Sigmoid colon (tissue), 7 donors: ENCODE measurements at places on chromosomes 12 and 14. TPM values are rescaled to one million over a fixed set of nuclear protein-coding genes. Genes with fewer than 3 reads are reported as not detected.

GRCh38 chr12:25591144-25591543 lies 38.1 kb upstream of the LMNTD1 start:
- no peak overlapping the region for H3K27ac ChIP-seq
- no peak overlapping the region for H3K4me3 ChIP-seq
- no peak for DNase-seq

The SERPINA1 gene
- polyA plus RNA-seq = 134 TPM

The GLTP gene
- polyA plus RNA-seq = 83.5 TPM

GRCh38 chr12:3704512-3705353 lies 48.2 kb downstream of the CRACR2A start:
- no peak for DNase-seq
- H3K4me1 ChIP-seq = peaks cover 24% of the 10 kb centered on the region
- peak overlapping the region; percentile 85 for H3K27ac ChIP-seq
- H3K4me3 ChIP-seq = peak overlapping the region; percentile 9
- no peaks in the 10 kb centered on the region for H3K27me3 ChIP-seq

The COL2A1 gene
- polyA plus RNA-seq = 0.60 TPM

The RASAL1 gene
- 10.5 TPM for polyA plus RNA-seq

DNA sequence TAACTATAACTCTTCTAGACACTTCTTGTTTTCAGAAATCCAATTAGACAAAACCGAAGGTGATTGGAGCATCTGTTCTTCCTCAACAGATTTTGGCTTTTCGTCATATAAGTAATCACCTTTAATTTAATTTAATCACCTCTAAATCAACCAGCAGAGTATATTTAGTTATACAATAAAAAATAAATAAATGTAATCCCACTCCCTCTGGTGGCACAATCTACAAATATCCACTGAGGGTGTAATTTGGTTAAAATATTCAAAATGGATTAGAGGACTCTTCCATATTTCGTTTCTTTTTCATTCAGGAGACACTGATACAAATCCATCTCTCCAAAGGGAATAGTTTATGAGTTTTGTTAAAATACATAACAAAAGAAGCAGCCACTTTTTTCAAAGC lies 18.3 kb upstream of the SLC35F4 start:
- no peaks in the 10 kb centered on the region for H3K27me3 ChIP-seq
- no peak overlapping the region for H3K4me3 ChIP-seq
- H3K4me1 ChIP-seq = peaks cover 4% of the 10 kb centered on the region
- no peak for DNase-seq
- H3K27ac ChIP-seq = no peak overlapping the region

DNA sequence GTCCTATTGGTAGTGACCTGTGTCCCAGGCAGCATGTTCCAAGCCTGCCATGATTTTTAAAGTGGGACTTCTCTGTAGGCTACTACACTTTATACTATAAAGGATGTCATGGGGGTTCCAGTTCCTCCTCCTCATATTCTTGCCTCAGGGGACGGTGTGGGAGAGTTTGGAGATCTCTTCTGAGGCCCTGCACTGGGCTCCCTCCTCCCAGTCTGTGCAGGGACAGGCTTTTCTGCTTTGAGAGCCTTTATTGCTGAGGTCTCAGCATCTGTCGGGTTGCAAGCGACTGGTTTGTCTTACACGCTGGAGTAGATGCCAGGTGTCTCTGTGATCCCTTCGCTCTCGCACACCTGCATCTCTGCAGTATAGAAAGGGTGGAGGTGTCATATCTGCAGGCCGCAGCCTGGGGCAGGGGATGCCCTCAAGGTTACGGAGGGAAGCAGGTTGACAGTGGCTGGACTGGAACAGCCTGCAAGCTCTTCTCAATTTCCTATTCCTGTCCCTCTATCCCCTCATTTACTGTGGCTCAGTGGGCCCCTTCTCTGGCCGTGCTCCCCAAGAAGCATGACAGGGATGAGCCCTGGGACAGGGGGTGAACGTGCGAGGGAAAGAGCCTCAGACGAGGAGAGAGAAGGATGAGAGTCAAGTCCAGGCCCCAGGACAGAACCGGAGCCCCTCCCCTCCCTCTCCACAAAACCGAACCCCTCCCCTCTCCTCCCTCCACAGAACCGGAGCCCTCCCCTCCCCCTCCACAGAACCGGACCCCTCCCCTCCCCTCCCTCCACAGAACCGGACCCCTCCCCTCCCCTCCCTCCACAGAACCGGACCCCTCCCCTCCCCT lies 51.3 kb downstream of the SLC6A12 start:
- H3K36me3 ChIP-seq = no peaks in the 10 kb centered on the region
- H3K27me3 ChIP-seq = peaks cover 7% of the 10 kb centered on the region
- no peak for DNase-seq
- no peaks in the 10 kb centered on the region for H3K4me1 ChIP-seq

- H3K4me1 ChIP-seq = no peaks in the 10 kb centered on the region
- H3K27ac ChIP-seq = no peak overlapping the region
Observed at GRCh38 chr12:96044017-96044942, 8.9 kb upstream of the LTA4H start.

DNA sequence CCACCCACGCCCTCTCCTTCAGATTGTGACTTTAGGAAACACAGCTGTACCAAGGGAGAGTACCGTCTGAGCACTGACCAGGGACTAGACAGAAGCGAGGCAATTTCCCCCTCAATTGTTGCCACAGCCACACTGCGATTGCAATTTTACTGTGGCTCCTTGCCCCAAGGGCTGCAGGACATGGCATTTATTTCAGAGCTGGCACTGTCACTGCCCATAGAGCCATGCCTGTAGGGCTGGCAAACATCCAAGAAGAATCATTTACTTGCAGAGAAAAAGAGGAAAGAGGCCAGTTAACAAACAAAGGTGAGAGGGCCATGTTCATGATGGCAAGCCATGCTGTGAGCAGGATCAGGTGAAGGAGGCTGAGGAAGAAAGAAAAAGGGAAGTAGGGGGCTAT lies 129.6 kb downstream of the EMP1 start:
- no peaks in the 10 kb centered on the region for H3K27me3 ChIP-seq
- no peaks in the 10 kb centered on the region for H3K4me1 ChIP-seq
- no peaks in the 10 kb centered on the region for H3K36me3 ChIP-seq
- H3K27ac ChIP-seq = no peak overlapping the region

- no peaks in the 10 kb centered on the region for H3K27me3 ChIP-seq
- no peak overlapping the region for H3K4me3 ChIP-seq
- H3K4me1 ChIP-seq = no peaks in the 10 kb centered on the region
- peak overlapping the region; percentile 44 for H3K27ac ChIP-seq
- H3K36me3 ChIP-seq = peaks cover 46% of the 10 kb centered on the region
Observed at GRCh38 chr12:56143217-56143616, 9.2 kb upstream of the MYL6B start.

GRCh38 chr14:51147183-51147582 lies 52.3 kb upstream of the TRIM9 start:
- H3K36me3 ChIP-seq = no peaks in the 10 kb centered on the region
- H3K4me1 ChIP-seq = no peaks in the 10 kb centered on the region
- H3K27ac ChIP-seq = no peak overlapping the region
- no peak for DNase-seq

- no peak overlapping the region for H3K4me3 ChIP-seq
- no peak for DNase-seq
- no peaks in the 10 kb centered on the region for H3K27me3 ChIP-seq
- no peaks in the 10 kb centered on the region for H3K4me1 ChIP-seq
Observed at GRCh38 chr12:9731797-9732196, 1.1 kb downstream of the CLECL1 start.

The ATG101 gene
- polyA plus RNA-seq = 64.5 TPM

The LPAR5 gene
- polyA plus RNA-seq = 16.5 TPM

DNA sequence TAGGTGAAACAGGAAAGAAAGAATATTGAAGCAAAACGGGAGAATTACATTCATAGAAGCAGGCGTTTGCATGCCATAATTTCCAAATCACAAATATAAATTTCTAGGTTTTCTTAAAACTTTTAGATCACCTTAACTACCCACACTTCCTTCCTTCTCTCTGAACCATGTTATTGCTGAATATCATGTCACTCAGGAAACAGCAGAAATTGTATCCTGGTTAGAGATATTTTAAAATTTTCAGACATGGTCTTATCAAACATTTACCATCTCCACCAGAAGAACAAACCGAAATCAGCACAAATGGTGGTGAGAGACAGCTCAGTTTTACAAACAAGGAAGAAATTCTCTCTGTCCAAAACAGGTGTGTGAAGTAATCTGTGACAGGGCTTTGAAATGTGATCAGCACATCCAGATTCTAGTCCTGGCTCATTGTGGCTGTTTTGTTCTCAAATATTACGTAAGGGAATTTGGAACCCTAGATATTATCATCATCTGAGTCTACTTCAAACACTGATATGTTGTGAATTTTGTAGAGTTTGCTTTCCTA lies 16.3 kb downstream of the TESPA1 start:
- DNase-seq = no peak
- H3K27me3 ChIP-seq = no peaks in the 10 kb centered on the region
- no peaks in the 10 kb centered on the region for H3K36me3 ChIP-seq
- H3K4me1 ChIP-seq = no peaks in the 10 kb centered on the region

- no peak overlapping the region for H3K27ac ChIP-seq
- no peaks in the 10 kb centered on the region for H3K36me3 ChIP-seq
- H3K4me3 ChIP-seq = no peak overlapping the region
- DNase-seq = no peak
- H3K27me3 ChIP-seq = no peaks in the 10 kb centered on the region
- no peaks in the 10 kb centered on the region for H3K4me1 ChIP-seq
Observed at GRCh38 chr12:59181196-59181777, 261.0 kb upstream of the LRIG3 start.

GRCh38 chr14:70073924-70074566 lies 114.7 kb downstream of the SLC8A3 start:
- H3K4me3 ChIP-seq = no peak overlapping the region
- no peaks in the 10 kb centered on the region for H3K36me3 ChIP-seq
- H3K27me3 ChIP-seq = no peaks in the 10 kb centered on the region
- DNase-seq = no peak
- H3K27ac ChIP-seq = no peak overlapping the region

The CIT gene
- 1.2 TPM for polyA plus RNA-seq

The AKAP6 gene
- polyA plus RNA-seq = not detected

The SYT1 gene
- not detected for polyA plus RNA-seq

GRCh38 chr14:105577314-105577861 lies 51.0 kb downstream of the TMEM121 start:
- no peaks in the 10 kb centered on the region for H3K27me3 ChIP-seq
- no peak overlapping the region for H3K4me3 ChIP-seq
- DNase-seq = peak; percentile 38
- no peaks in the 10 kb centered on the region for H3K36me3 ChIP-seq

DNA sequence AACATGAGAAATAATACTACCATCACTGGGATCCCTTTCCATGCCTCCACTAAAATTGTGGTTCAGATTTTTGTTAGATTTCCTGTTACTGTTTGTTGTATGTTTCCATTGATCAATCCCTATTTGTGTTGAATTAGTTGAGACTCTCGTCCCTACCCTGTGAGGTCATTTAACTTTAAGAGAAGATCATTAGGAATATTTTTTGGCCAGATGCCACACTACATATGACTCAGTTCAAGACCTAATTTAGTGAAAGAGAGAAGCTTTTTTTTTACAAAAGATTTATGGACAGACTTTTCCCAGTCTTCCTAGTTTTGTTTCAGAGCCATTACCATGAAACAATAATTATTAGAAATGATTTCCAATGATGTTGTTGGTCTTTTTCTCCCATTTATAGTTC lies 35.5 kb downstream of the CPSF6 start:
- H3K27me3 ChIP-seq = no peaks in the 10 kb centered on the region
- peaks cover 6% of the 10 kb centered on the region for H3K4me1 ChIP-seq
- no peak for DNase-seq
- H3K36me3 ChIP-seq = no peaks in the 10 kb centered on the region

The SMCO2 gene
- polyA plus RNA-seq = not detected

- no peak overlapping the region for H3K4me3 ChIP-seq
- no peak for DNase-seq
- no peaks in the 10 kb centered on the region for H3K36me3 ChIP-seq
- H3K4me1 ChIP-seq = no peaks in the 10 kb centered on the region
- no peak overlapping the region for H3K27ac ChIP-seq
- no peaks in the 10 kb centered on the region for H3K27me3 ChIP-seq
Observed at GRCh38 chr12:105865886-105866285, 272.9 kb downstream of the NUAK1 start.

DNA sequence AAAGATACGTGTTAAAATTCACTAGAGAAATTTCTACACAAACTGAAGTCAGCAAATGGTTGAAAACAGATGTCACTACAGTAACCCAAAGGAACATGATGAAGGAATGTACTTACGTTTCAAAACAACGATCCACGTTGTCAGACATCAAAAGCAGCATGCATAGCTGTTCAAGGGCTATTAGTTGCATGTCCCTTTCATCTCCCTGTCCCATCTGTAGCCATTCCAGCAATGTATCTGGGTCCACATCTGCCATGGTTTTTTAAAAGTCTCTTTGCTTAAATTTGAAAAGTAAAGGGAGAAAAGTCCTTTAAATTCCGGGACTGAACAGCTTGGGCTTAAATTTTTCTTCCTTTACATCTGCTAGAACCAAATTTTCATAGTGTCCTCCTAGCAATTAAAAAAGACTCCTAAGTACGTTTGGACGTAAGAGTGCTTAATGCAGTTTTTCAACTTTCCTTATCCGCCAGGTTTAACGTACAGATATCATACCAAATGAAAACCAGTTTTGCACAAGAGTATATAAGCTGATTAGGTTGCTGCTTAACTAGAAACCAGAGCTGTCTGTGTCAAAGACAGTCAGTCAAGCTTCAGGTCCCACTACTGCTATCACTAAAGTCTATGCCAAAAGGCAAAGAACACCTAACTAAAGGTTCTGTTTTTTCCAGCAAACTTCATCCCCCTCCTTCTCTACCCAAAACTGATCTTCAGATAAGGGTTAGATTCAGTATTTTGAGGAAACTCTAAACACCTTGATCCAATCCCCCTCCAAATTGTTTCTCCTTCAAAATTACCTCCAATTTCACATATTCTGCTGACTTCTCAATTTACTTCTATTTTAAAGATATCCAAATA lies 1.7 kb downstream of the HECTD1 start:
- no peak for DNase-seq
- no peaks in the 10 kb centered on the region for H3K36me3 ChIP-seq
- no peaks in the 10 kb centered on the region for H3K4me1 ChIP-seq
- no peaks in the 10 kb centered on the region for H3K27me3 ChIP-seq
- H3K4me3 ChIP-seq = peak overlapping the region; percentile 90
- peak overlapping the region; percentile 100 for H3K27ac ChIP-seq

GRCh38 chr12:93567174-93567573 lies 5.3 kb upstream of the SOCS2 start:
- H3K27ac ChIP-seq = no peak overlapping the region
- no peaks in the 10 kb centered on the region for H3K27me3 ChIP-seq
- no peak for DNase-seq
- H3K4me3 ChIP-seq = no peak overlapping the region
- no peaks in the 10 kb centered on the region for H3K36me3 ChIP-seq
- peaks cover 6% of the 10 kb centered on the region for H3K4me1 ChIP-seq

The SOAT2 gene
- polyA plus RNA-seq = 0.09 TPM

The RERG gene
- 1.4 TPM for polyA plus RNA-seq

- no peaks in the 10 kb centered on the region for H3K27me3 ChIP-seq
- no peak overlapping the region for H3K27ac ChIP-seq
- DNase-seq = no peak
- H3K36me3 ChIP-seq = no peaks in the 10 kb centered on the region
Observed at GRCh38 chr12:59444932-59445331, 150.9 kb upstream of the SLC16A7 start.

- H3K27me3 ChIP-seq = no peaks in the 10 kb centered on the region
- no peak overlapping the region for H3K27ac ChIP-seq
- H3K36me3 ChIP-seq = no peaks in the 10 kb centered on the region
- no peak for DNase-seq
Observed at GRCh38 chr12:75884465-75884985, 147.1 kb downstream of the PHLDA1 start.
